ENCODE measurements at places on chromosomes 6 and 20. TPM values are rescaled to one million over a fixed set of nuclear protein-coding genes. Genes with fewer than 3 reads are reported as not detected.

Gene MAP7
- 7.8 TPM for polyA plus RNA-seq

Gene DDAH2
- 73.7 TPM for polyA plus RNA-seq

Gene DUSP15
- polyA plus RNA-seq: 4.7 TPM

Gene TSBP1
- polyA plus RNA-seq: not detected

Gene HRH3
- polyA plus RNA-seq: not detected

Gene RSPO3
- polyA plus RNA-seq: 5.2 TPM

Gene IL20RA
- 13.6 TPM for polyA plus RNA-seq

Gene GMPR
- 46.3 TPM for polyA plus RNA-seq

Gene BNIP5
- 3.8 TPM for polyA plus RNA-seq

Gene GRIK2
- 0.06 TPM for polyA plus RNA-seq

Gene ATXN1
- polyA plus RNA-seq: 5.2 TPM

Gene CDYL
- 6.2 TPM for polyA plus RNA-seq

Gene CPXM1
- 0.50 TPM for polyA plus RNA-seq

Gene HEBP2
- 49.9 TPM for polyA plus RNA-seq

Gene SNHG17
- polyA plus RNA-seq: 43.7 TPM

Gene ADGRF5
- 1.5 TPM for polyA plus RNA-seq

Gene SCRT2
- polyA plus RNA-seq: not detected

Gene CST3
- 410 TPM for polyA plus RNA-seq

Gene CRYBG1
- polyA plus RNA-seq: 1.7 TPM

Gene WTAP
- 54.1 TPM for polyA plus RNA-seq

Gene EDN1
- 4.4 TPM for polyA plus RNA-seq

Gene COL21A1
- 1.4 TPM for polyA plus RNA-seq

Gene PNPLA1
- polyA plus RNA-seq: 0.61 TPM

Gene PRELID3B
- 31.3 TPM for polyA plus RNA-seq

Gene SLC22A16
- 0.30 TPM for polyA plus RNA-seq

Gene KCNG1
- 3.3 TPM for polyA plus RNA-seq

Gene LY6G6D
- not detected for polyA plus RNA-seq

Data from stomach (tissue), 19 donors.